Stomach (tissue), 19 donors: ENCODE measurements at places on chromosomes 4 and X.

DNA sequence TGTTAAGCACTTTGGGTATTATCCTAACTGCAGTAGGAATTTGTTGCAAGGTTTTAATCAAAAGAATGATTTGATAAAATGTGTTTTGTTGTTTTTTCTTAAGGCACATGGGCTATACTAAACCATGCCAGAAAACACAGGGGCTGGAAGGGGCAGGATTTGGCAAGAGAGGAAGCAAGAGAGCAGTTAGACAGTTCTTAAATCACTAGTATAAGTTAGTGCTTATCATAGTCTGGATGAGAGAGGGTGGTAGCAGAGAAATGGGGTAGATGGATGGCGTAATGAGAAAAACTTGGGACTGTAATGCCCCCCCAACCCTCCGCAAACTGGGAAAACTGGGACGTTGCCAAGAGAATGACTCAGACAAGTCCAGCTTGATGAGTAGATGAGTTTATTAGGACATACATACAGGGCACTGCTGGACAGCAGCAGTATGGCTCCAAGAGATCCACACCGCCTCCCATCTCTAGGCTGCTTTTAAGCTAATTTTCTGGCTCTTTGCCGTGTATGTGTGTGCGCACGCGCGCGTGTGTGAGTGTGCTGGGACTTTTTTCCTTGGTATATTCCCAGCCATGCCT is 151.5 kb downstream of the PDLIM5 start:
- DNase-seq = no peak

DNA sequence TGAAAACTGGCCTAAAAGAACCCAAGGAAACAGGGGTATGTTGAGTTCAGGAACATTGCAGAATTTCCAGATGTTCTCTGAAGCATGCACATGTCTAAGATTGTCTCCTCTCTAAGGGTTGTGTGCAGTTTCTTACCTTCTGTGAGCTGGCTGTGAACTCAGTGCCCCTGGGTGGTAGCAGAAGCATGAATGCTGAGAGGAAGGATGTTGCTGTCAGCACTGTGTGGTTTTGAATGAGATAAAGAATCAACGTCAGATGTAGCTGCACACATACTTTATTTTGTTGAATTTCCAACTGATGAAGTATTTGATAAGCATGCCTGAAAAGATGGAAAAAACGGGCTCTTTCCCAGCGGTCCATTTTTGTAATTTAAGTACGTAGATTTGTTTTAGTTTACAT is 23.8 kb upstream of the CD38 start:
- DNase-seq = no peak

DNA sequence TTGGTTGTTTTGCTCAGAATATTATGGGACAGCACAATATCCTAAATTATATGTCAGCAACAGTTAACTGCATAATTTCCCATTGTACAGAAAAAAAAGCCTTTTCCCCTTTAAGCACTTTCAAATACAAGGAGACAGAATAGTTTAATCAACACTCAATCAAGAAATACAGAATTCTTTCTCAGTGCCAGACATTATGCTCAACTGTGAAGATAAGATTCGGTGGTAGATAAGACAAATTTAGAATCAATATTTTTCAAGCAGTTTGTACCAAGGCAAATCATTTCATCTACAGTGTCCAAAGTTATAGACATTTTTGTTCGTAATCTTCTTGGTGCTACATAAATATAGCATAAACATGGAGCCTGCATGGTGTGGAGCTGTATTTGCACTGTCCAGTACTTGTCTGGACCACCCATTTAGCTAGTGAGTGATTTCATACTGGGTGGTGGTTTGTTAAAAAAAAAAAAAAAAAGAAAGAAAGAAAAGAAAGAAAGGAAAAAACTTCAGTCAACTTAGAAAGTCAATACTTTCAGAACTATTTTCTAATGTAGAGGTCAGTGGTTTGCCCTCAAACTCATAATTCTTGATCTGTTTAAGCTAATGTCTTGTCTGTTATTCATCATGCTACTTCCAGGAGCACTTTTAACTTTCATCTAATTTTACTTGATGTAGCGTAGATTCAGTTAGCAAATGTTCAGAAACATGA is 522.9 kb downstream of the FAT4 start:
- peak; percentile 13 for DNase-seq

- no peak for DNase-seq
Measured at GRCh38 chr4:72613959-72614358, 44.9 kb upstream of the ADAMTS3 start.

- DNase-seq = no peak
Measured at GRCh38 chr4:58514299-58514698, 1404.1 kb upstream of the IGFBP7 start.

GRCh38 chrX:84415140-84415539 is 87.1 kb downstream of the HDX start:
- DNase-seq = no peak

GRCh38 chr4:42543762-42544161 is 113.1 kb downstream of the ATP8A1 start:
- DNase-seq = no peak

DNA sequence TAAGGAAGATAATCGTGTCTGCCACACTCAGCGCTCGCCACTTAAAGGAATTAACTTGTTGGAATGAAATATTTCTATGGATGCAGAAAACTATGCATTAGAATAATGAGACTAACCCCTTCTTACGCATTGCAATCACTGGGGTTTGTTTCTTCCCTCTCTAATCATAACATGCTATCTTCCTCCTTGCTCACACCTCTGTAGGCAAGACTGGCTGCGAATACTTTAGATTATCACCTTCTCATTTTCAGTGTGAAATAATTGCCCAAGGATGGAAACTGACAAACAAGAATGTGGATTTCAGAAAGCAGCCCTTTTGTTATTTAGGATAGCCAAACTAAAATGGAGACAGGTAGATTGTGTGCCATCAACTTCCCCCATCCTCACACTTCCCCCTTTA is 349.4 kb downstream of the MID1IP1 start:
- DNase-seq = no peak

DNA sequence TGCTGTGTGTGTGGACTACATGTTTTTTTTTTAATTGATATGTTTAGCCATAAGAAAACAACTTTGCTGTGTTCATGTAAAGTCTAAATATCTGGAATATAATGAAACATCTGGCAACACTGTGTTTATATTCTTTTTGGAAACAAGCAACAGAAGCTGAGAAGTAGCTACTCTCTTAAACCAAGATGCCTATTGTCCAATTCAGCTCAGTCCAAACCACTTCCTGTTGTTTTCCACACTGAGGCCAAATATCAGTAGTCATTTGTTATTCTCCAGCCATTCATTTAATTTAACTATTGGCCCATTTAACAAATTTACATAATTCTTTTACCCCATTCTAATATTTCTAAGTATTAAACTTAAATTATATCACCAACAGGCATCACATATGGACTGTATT is 903.0 kb upstream of the SLIT2 start:
- DNase-seq = no peak

- no peak for DNase-seq
Measured at GRCh38 chr4:27973056-27973455, 1112.4 kb downstream of the STIM2 start.

DNA sequence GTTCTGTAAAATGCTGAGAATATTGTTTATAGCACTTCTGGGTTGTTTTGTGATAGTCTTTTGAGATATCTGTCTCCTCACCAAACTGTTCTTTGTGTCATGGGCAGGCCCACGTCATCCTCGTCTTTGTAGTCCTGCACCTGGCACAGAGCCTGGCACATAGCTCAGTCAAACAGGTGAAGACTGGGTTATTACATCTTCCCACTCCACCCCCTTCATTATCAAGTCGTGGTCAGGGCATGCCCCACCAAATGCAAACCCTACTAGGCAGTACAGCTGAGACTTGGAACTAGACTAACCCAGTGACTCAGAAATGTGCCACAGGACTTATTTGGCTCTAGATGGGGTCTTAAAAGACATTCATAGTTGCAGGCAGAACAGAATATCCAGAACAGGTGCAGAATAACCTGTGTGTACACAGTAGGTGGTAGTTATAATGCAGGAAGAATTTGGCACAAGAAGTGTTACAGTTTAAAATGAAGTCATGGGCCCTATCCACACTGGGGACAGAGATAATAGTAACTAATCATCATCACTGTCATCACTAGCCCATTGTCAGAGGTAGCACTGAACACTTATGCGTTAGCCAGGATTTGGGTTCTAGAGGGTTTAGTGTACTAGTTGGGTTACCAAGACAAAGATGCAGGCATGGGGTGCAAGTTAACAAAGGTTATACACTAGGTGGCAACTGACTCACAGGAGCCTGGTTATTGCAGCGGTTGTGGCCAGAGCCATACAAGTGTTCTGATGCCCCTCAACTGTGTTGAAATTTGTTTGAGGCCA is 74.9 kb downstream of the TBL1X start:
- no peak for DNase-seq

- no peak for DNase-seq
Measured at GRCh38 chr4:121817006-121817405, 6.7 kb downstream of the CCNA2 start.

GRCh38 chr4:6207602-6208001 is 7.3 kb upstream of the JAKMIP1 start:
- DNase-seq = peak; percentile 10

DNA sequence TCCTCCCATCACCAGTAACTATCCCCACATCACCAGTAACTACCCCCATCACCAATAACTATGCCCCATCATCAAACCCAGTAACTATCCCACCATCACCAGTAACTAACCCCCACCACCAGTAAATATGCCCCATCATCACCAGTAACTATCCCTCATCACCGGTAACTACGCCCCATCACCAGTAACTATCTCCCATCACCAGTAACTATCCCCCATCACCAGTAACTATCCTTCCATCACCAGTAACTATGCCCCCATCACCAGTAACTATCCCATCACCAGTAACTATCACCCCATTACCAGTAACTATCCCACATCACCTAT is 2.9 kb downstream of the ASMTL start:
- no peak for DNase-seq

GRCh38 chr4:112279882-112280315 is 5.8 kb downstream of the TIFA start:
- no peak for DNase-seq

- DNase-seq = no peak
Measured at GRCh38 chr4:139015948-139016471, 429 bp downstream of the NOCT start.

GRCh38 chrX:44843753-44844152 is at the start of gene DUSP21:
Gene DUSP21, plus strand, starts transcription at chrX:44844021. Its CDS starts 112 bp downstream, at chrX:44844133.
- no peak for DNase-seq

DNA sequence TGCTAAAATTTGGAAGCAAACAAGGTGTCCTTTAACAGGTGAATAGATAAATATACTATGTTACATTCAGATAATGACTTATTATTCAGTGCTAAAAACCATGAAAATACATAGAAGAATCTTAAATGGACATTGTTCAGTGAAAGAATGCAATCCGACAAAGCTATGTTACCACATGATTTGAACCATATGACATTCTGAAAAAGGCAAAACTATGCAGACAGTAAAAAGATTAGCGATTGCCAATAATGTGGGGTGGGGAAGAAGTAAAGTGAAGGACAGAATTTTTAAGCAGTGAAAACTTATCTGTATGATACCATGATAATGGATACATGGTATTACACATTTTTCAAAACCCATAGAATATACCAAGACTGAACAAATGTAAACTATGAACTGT is 926.9 kb downstream of the FAT4 start:
- no peak for DNase-seq

GRCh38 chr4:185597532-185598188 is 62.4 kb upstream of the PDLIM3 start:
- peak; percentile 93 for DNase-seq

DNA sequence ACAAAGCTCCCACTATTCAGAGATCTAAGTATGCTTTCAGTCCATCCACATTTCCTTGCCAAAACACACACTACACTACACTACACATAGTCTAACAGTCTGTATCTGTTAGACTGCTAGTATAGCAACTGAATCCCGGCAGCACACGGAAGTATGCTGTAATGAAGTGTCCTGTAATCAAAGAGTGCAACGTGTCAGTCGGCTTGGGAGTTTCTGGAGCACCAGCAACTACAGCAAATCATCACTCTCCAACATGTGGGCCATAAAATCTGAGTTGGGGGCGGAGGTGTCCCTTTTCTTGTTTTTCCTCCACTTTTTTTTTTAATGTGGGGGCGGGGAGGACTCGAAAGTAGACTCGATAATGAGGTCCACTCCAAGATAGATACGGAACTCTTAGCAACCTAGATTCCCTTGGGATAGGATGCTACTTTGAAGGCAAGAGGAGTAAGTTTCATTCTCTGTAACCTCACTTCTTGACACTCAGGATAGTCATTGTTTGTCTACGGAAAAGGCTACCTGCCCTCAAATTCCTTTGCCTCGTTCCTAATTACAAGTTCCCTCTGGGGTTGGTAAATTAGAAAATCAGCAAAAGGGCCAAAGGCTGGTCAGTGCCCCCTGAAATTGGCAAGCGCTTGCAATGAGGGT is 722 bp downstream of the SLC10A7 start:
- peak; percentile 85 for DNase-seq

GRCh38 chr4:4734425-4734824 is 125.0 kb upstream of the MSX1 start:
- DNase-seq = no peak

- no peak for DNase-seq
Measured at GRCh38 chr4:187416216-187416615, 579.4 kb upstream of the ZFP42 start.

DNA sequence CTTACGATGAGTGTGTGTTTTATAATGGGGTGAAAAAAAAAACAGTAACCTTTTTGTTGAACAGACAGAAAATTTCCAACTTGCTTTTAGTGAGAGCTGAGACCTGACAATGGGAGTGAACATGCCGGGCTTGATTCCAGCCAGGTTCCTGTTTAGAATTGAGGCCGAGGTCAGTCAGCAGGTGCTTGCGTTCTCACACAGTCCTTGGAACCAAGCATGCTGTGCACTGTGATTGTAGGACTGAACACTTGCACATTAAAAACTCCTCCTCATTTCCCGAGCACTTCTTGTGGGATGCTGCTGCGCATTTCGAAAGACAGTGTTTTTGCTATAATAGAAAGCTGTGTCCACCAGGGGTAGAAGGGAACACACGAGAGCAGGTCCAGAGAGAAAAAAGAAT is 51.8 kb downstream of the TMEM131L start:
- peak; percentile 62 for DNase-seq

DNA sequence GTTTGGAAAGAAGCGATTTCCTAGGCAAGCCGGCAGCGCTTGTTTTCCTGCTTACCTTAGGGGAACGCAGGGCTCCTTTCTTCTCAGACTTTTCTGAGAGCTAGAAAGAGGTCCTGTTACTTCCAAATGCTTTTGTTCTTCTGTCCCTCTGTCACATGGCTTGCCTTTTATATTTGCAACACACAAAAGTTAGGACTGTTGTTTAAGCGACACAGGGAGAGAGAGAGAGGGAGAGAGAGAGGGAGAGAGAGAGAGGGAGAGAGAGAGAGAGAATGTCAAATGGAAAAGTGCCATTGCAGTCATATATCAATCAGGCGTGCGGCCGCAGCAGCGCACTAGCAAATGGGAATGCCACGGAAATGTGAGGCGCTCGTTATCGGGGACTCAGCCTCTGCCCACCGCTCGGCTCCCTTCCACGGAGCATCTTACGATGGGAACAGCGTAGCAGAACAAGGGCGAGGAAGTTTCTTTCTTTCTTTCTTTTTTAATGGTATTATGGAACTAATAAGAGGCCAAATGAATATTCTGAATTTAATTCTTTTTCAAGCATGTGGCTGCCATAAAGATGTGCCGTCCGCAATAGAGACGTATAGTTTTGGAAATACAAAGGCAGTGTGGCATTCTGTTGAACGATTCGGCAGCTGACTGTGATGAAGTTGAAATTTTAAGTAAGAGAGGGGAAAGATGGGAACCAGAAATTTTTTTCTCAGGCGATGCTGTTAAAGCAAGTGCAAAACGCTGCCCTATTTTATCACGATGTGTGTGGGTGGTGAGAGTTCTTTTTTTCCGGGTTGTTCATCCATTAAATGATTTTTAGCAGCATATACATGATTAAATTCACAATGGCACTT is at the start of gene NDP:
Gene NDP, minus strand, starts transcription at position 142 of the 851 bp plus-strand sequence. CDS start 14,745 bp downstream, outside the sequence.
- no peak for DNase-seq
